ENCODE measurements at places on chromosomes 5 and 9.

GRCh38 chr5:134038138-134038537 lies 33.4 kb upstream of the VDAC1 start:
- no peak for DNase-seq

- DNase-seq: no peak
Measured at GRCh38 chr9:98886691-98887229, 56.9 kb upstream of the COL15A1 start.

DNA sequence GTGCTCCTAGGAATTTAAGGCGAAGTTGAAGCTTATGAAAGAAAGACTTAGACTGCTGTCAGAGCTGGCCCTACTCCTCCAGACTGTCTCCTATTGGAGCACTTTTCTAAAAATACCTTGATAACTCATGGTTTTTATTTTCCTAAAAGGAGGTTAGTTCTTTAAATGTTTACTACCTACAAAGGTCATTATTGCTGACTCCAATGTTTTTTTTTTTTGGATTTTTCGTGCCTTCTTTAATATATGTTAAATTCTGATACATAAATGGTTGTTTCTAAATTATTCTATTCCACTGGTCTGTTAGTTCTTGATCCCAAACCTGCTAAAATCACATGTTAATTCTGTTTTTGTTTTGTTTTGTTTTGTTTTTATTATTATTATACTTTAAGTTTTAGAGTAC lies 227.6 kb upstream of the FTMT start:
- no peak for DNase-seq

DNA sequence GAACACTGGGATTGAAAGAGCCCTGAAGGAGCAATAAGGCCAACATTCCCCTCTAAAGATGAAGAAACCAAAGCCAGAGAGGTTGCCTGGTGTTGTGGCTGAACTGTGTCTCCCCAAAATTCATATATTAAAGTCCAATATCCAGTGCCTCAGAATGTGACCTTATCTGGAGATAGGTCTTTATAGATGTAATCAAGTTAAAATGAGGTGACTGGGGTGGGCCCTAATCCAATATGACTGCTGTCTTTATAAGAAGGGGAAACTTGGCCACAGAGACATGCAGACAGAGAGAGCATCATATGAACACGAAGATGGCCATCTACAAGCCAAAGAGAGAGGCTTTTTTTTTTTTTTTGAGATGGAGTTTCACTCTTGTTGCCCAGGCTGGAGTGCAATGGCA lies 66.9 kb upstream of the PLPP1 start:
- no peak for DNase-seq

- DNase-seq: no peak
Measured at GRCh38 chr5:50292735-50293394, 148.2 kb downstream of the EMB start.

DNA sequence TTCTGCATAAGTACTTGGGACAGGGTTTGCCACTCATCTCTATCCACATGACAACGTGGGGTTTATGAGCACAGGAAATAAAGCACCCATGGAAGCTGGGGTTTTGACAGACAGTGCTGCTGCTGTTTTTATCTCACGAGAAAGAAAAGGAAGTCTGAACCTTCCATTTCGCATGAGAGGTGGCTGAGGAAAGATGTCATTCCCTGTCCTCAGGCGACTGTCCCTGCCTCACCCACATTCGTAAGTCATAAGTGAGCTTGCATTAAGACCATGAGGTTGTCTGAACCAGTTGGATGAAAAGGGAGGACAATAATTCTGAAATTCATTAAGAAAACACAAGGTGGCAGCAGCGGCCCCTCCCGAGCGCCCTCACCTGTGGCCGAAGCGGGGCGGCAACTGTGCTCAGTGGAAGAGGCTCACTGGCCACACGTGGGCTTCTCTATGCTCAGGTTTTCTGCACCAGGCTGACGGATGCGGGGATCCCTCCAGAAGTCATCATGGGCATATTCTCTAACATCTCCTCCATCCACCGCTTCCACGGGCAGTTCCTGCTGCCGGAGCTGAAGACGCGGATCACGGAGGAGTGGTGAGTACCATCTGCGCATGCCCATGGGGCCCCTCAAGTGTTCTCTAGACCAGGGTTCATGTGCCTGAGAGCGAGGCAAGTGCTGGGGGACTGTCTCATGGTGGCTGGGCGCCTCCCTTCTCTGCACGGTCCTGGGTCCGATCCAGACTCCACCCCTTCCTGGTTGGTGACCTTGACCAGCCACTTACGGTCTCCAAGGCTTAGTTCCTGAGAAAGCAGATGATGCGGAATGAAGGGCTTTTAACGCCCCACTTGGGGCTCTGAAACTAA lies 54.7 kb upstream of the SUSD3 start:
- DNase-seq: peak; percentile 70

DNA sequence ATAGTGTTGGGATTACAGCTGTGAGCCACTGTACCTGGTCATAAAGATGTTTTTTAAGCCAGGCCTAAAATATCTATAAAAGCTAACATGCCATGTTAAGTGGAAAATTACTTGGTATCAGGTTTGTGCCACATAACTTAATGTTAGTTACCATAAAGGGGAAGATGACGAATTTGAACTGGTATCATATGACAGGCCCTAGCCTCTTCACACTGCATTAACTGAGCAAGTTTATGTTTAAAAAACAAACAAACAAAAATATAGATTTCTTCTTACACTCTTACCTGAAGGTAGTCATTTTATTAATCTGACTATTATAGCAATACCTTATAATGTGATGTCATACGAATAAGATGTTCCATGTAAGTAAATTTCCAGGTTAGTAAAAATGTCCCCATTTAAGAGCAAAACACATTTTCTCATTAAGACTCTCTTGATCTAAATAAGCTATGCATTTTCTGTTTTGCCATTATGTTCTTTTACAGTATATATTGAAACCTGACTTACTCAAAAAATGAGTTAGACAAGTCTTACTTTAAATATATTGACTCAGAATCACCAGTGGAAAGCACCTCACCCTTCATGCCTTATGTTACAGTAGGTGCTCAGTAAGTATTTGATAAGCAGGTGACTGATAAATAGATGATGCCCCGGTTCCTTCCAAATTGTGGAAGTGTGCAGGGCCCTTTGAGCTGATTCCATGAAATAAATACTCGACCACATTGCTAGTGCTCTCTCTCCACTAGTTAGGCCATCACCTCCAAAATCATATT lies 125.4 kb downstream of the CDC42SE2 start:
- DNase-seq: no peak

GRCh38 chr9:100211476-100211875 lies 112.4 kb downstream of the INVS start:
- DNase-seq: no peak

GRCh38 chr5:33891788-33892619 lies at the start of gene ADAMTS12:
Gene ADAMTS12 (minus strand): TSS chr5:33891990. CDS start chr5:33891856, 134 bp downstream.
- no peak for DNase-seq

GRCh38 chr5:38831117-38831516 lies 14.7 kb upstream of the OSMR start:
- no peak for DNase-seq

DNA sequence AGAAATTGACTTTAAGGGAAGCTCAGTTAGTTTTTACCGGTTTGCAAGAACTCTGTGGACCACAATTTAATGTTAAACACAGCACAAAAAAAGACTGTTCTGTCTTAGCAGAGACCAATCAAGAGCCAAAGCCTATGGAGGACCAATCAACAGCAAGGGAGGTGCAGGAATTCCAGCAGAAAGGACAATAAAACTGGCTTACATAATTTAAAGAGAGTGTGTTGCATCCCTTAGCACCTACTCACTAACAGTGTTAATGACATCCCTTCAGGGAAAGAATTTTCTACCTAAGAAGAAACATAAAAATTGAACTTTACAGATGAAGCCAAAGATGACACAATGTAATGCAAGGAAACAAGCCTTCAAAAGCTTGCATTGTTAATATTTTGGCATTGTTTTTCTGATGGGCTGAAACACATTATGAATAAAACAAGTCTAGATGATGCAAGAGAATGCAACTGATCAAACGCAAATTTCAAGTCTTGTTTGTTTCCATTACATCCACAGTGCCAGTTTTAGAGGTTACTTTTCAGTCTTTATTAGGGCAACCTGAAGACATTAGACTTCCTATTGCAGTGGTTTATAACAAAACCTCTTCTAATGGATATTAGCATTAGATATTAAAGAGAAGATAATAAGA lies 111.3 kb upstream of the FST start:
- DNase-seq: no peak

- no peak for DNase-seq
Measured at GRCh38 chr5:62606878-62607277, 28.3 kb downstream of the LRRC70 start.

DNA sequence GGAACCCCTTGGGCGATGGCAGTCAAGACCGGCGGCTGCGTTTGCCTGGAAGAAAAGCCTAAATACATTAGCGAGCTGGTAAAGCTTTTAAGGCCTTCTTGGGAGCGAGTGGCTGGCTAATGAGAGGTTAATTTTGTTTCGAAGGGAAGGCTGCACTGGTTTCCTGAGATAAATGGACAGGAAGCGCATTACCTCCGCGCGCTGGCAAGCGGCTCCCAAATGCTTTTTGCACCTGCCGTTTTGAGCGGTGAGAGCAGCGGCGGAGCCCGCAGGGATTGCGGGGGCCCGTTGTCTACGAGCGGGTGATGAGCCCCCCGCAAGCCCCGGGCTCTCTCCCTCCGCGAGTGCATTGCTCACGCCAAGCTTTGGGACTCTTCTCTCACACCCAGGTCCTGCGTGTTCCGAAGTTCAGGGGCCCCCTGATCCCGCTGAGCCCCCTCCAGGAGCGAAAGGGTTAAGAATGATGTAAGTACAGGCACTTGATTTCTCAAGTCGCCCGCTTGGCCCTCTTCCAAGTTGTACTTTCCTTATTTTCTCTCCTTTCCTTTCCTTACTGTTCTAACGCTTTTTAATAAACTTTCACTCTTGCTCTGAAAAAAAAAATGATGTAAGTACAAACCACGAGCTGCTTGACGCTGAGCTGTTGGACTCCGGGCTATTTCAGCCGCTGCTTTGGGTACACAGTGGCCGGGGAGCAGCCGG lies 3.1 kb upstream of the RGMB start:
- no peak for DNase-seq

GRCh38 chr9:8857068-8857925 lies 1057.7 kb upstream of the DMAC1 start:
- DNase-seq: no peak

- DNase-seq: no peak
Measured at GRCh38 chr9:124217836-124218437, 39.8 kb upstream of the NEK6 start.

- DNase-seq: no peak
Measured at GRCh38 chr5:115800108-115800507, 16.4 kb downstream of the CDO1 start.

GRCh38 chr5:126403876-126404275 lies 19.3 kb upstream of the GRAMD2B start:
- DNase-seq: no peak

- DNase-seq: no peak
Measured at GRCh38 chr5:123809594-123810221, 297.7 kb downstream of the CSNK1G3 start.

- no peak for DNase-seq
Measured at GRCh38 chr5:117295941-117296340, 721.3 kb upstream of the SEMA6A start.

GRCh38 chr5:61263072-61263471 lies 69.0 kb upstream of the ZSWIM6 start:
- no peak for DNase-seq

DNA sequence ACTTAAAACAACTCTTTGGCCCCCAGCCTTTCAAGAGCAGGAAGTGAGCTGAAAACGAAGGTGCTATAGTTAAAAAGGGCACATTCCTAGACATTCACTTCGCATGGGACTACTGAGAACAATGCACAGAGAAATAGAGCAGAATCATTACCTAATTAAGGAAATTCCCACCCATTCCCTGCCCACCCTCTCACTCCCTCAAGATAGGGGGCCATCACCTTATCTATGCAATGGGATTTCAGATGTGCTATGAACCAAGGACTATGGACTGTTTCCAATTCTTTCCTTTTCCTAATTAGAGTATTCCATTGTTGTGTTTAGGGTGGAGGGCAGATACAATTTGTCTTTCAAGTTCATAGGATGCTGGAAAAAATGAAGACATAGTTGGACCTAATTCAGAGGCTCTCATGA lies 476.8 kb downstream of the CETN3 start:
- DNase-seq: no peak

- DNase-seq: no peak
Measured at GRCh38 chr9:123689701-123690428, 240.1 kb downstream of the DENND1A start.

DNA sequence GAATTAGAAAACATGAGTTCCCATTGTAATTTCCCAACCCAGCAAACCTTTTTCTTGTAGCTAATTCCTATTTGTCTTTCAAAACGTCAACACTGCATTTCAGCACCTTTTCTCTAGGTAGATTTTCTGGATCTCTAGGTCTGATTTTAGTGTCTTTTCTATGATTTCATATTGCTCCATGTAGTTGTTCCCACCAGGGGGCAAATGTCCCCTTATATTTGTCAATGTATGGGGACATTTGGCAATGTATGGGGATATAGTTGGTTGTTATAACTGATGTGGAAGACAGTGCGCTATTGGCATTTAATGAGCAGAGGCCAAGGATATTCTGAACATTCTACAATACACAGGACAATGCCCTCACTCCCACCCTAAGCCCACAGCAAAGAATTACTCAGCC lies 273.9 kb upstream of the ADRA1B start:
- no peak for DNase-seq

GRCh38 chr9:131008909-131009618 lies at the start of gene LAMC3:
Gene LAMC3 (plus strand): TSS chr9:131009174. CDS start chr9:131009215, 41 bp downstream.
- no peak for DNase-seq

- no peak for DNase-seq
Measured at GRCh38 chr9:125650271-125650737, 56.7 kb downstream of the MAPKAP1 start.

DNA sequence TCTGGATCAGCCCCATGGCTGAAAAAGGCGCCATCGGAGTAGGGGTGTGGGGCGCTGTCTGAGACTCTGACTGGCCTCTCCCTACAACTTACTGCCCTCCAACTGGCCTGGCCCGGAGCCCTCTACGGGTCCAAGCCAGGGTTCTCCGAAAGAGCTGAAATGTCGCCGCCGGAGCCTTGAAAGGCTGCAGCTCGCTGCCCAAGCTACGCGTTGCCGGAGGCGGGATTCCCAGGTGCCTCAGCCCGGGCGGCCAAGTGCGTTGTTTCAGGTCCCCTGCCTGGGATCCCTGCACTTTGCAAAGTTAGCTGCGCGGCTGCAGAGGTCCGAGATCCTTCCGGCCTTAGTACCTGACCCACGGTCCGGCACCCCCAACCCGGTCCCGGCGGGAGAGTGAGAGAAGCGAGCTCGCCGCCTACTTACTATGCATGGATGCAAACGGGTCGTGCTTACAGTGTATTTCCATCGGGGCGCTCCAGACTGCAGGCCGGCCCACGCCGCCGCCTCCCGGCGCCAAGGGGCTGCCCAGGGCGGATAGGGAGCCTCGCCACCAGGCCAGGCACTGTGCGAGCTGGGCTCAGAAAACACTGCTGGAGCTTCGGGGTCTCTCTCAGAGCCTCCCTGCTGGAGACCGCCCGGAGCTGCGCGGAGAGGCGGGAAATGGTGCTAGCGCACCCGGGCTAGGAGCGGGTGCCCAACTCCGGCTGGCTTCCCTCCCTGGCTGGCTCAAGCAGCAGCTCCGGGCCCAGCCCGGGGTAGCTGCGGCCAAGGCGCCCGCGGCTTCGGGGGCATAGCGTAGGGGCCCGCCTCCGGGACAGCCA lies 7.7 kb downstream of the PAX5 start:
- no peak for DNase-seq

GRCh38 chr9:36932198-36932597 lies 101.9 kb downstream of the PAX5 start:
- no peak for DNase-seq

Data from stimulated activated CD4-positive, alpha-beta T cell treated with anti-CD3 and anti-CD28 coated beads, Interleukin-12 subunit alpha, Interleukin-12 subunit beta, amount 100 ng/mL, for 48 hours (primary cell).